Fibroblast of skin of scalp (primary cell): ENCODE measurements at places on chromosomes 12 and 14.

- DNase-seq = peak; percentile 86
Observed at GRCh38 chr14:98114122-98114895, 1157.7 kb downstream of the BCL11B start.

DNA sequence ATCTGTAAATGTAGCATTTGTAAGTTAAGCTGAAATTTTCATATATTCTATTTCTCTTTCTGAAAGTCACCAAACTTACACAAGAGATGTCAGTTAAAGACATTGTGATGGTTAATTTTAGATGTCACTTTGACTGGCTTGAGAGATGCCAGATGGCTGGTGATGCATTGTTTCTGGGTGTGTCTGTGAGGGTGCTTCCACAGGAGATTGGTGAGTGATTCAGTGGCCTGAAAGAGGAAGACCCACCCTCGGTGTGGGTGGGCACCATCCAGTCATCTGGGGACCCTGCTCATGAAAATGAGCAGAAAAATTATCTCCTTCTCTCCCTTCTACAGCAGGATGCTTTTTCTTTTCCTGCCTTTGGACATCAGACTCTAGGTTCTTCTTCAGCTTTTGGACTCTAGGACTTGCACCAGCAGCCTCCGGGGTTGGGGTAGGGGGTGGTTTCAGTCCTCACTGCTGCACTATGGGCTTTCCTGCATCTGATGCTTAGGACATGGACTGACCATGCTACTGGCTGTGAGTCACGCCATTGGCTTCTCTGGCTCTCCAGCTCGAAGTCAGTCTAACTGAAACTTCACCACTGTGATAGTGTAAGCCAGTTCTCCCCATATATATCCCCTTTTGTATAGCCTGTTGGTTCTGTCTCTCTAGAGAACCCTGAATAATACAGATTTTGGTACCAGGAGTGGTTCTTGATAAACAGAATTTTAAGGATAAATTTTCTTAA is 20.9 kb downstream of the PDE6H start:
- DNase-seq = peak; percentile 40

GRCh38 chr14:101108579-101109346 is 205.2 kb upstream of the RTL1 start:
- no peak for DNase-seq

- no peak for DNase-seq
Observed at GRCh38 chr12:5909560-5909959, 35.5 kb downstream of the ANO2 start.

DNA sequence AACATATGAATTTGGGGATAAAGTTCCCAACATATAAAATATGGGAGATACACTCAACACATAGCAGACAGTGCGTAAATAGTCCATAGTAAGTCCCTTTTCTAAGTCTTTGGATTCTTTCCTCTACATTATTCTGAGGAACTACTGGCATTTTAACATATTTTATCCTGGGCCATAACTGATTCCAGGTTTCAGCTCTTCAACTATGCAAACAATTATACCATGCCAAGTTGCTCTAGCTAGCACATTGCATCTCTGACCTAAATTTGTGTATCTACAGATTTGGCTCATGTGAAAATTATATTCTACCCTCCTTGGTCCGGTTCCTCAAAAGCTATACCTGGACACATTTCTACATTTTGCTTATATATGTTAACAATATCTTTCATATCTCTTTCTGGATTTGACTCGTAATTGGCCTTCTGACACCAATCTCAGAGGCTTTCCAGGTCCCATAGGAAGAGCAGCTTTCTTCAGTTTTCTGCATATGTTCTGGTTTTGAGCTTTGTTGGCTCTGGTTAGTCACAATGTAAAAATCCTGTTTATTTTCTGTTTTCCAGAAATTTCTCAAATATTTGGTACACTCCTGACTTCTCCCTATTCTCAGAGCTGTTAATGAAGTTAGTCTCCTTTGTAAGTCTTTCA is 305.4 kb downstream of the BMP4 start:
- DNase-seq = no peak

DNA sequence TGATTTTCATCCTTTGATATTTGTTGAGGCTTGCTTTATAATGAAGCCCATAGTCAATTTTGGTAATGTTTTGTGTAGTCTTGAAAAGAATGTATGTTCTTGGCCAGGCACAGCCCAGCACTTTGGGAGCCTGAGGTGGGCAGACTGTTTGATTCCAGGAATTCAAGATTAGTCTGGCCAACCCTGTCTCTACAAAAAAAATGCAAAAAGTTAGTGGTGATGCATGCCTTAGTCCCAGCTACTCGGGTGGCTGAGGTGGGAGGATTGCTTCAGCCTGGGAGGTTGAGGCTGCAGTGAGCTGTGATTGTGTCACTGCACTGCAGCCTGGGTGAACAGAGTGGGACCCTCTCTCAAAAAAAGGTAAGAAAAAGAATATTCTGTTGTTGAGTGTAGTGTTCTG is 10.8 kb downstream of the ETNK1 start:
- no peak for DNase-seq

DNA sequence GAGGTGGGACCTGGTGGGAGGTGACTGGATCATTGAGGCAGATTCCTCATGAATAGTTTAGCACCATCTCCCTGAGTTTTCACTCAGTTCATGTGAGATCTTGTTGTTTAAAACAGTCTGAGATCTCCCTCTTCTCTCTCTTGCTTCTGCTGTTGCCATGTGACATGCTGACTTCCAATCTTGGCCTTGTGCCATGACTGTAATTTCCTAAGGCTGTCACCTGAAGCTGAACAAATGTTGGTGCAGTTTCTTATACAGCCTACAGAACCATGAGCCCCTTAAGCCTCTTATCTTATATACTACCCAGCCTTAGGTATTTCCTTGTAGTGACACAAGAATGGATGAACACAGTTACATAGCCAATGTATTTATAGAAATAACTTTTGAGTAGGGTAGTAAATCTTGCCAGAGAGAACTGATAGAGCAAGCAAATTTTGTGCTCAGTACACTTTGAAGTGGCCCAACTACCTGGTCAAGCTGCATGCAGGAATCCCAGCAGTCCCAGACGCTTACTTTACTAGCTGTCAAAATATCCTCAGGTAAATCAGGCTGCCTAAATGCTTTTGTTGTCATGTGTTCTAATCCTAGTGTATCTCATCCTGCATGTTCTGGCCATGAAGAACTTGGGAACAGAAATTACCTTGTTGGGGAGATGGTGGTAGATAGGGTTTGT is 445.6 kb upstream of the MIS18BP1 start:
- DNase-seq = no peak

- no peak for DNase-seq
Observed at GRCh38 chr12:26112703-26113147, 12.1 kb downstream of the BHLHE41 start.

- DNase-seq = peak; percentile 67
Observed at GRCh38 chr12:57983146-57983857, 41.9 kb downstream of the ATP23 start.
